ENCODE measurements at places on chromosomes 5 and 9.

DNA sequence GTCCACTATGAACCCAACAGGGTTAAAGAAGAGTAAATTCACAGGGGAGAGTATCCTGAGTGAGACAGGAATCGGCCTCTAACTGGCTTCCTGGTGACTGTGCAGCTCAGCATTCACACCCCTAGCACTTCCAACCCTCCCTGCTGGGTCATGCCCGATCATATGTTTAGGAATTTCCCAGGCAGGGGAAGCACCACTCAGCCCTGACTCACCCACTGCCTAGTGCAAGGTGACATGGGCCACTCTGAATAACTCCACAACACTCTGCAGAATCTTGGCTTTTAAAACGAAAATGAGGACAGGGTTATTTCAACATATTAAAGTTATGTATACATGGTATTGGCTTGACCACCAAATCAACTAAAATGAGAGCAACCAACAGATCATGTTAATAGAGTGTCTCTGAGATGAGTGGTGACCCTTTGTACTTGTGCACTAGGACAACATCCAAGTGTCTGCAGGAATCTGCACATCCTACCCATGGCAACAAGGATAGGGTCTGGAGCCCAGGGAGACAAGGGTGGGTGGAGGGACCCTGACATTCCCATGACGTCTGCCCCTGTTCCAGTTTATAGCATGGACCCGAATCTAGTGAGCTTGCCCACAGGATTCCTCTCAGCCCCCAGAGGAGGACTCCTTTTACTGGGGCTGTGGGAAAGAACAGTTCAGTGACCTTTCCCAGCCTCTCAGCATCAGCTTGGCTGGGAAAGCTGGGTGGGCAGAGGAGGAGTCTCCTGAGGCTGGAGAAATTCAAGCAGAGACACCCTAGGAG is 485.8 kb downstream of the SEMA5A start:
- DNase-seq, result no peak

DNA sequence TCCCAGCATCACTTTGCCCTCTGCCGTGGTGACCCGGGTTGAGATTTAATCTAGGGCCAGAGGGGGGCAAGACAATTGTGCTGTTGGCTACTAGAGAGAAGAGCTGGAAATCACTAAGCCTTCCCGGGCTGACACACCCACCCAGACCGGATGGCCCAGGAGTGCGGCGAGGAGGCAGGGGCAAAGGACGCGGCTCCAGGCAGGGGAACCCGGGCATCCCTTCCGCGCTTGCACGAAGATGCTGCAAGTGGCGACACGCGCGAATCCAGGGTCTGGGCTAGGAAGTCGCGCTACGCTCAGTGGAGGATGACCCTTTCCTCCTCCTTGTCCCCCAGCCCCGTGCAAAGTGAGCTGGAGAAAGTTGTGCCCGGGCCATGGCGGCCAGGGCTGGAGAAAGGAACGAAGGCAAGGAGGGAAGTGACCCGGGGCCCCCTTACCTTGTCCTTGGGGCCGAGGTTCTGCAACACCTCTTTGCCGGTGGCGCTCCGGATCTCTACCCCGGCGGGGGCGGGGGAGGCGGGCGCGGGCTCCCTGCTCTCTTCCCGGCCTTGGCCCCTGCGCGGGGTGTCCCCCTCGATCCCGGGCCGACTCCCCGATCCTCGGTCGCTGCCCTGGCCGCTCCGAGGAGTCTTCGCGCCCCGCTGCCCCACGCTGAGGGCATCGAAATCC is 693 bp downstream of the DPYSL3 start:
- DNase-seq, result peak; percentile 28

- DNase-seq, result no peak
Observed at GRCh38 chr5:32833663-32834062, 122.5 kb downstream of the NPR3 start.

GRCh38 chr9:130110596-130111021 is 56.9 kb downstream of the GPR107 start:
- DNase-seq, result no peak

DNA sequence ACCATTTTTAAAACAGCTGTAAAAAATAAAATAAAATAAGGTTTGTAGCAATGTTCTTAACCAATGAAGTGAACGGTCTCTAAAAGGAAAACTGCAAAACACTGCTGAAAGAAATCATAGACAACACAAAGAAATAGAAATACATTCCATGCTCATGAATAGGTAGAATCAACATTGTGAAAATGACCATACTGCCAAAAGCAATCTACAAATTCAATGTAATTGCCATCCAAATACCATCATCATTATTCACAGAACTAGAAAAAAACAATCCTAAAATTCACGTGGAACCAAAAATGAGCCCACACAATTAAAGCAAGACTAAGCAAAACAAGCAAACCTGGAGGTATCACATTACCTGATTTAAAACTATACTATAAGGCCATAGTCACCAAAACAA is 67.6 kb upstream of the RGMB start:
- DNase-seq, result no peak

DNA sequence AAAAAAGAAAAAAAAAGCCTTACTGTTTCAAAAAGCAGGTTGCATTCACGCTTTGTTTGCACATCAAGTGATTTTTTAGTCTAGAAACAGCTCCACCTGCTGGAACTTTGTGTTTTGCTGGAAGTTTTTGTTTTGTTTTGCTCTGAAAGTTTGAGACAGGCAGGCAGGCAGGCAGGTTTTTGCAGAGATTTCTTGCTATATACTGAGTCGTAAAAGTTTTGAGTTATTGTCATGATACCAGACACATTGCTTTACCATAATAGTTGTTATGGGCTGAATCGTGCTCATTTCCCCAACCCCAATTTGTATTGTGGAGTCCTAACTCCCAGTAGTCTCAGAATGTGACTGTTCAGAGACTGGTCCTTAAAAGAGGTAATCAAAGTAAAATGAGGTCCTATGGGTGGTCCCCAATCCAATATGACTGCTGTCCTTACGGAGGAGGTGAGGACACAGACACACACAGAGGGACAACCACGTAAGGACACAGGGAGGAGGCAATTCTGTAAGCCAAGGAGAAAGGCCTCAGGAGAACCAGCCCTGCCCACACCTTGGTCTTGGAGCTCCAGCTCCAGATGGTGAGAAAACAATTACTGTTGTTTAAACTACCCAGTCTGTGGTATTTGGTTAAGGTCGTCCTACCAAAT is 20.9 kb downstream of the OR2Y1 start:
- DNase-seq, result peak; percentile 36

- DNase-seq, result no peak
Observed at GRCh38 chr5:89493414-89493813, 610.4 kb upstream of the MEF2C start.

- no peak for DNase-seq
Observed at GRCh38 chr9:75130172-75130571, 41.9 kb downstream of the OSTF1 start.

- DNase-seq, result no peak
Observed at GRCh38 chr5:122943050-122943698, 93.4 kb downstream of the PPIC start.

DNA sequence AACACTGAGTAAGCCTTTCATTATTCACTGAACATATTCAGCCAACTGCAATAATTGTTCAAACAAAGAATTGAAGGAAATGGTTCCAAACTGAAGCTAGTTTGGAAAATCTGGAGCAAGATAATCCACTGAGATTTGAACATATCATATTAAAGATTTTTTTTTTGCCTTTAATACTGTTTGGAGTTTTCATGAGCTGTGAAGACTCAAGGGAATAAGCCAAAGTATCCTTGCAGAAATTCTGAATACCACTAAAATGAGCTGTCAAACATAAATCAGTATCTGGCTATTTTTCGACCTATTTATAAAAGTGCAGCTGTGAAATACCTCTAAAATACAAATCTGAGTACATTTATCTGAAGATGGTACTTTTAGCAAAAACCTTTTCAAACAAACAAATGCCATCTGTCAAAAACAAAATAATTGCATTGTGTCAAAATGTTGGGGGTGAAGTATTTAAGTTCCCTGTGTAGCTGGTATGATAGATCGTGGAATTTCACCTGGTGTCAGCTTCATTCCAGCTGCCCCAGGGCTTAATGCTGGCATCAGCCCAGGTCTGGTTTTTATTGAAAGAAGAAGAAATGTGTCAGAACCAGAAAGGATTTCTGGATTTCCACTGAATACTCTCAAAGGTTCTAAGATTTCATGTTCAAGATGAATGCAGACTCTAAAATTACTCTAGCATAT is 149.0 kb upstream of the GRAMD2B start:
- peak; percentile 27 for DNase-seq

- no peak for DNase-seq
Observed at GRCh38 chr5:83549674-83550073, 78.1 kb downstream of the VCAN start.

GRCh38 chr5:81177061-81177460 is 56.1 kb upstream of the CKMT2 start:
- no peak for DNase-seq

DNA sequence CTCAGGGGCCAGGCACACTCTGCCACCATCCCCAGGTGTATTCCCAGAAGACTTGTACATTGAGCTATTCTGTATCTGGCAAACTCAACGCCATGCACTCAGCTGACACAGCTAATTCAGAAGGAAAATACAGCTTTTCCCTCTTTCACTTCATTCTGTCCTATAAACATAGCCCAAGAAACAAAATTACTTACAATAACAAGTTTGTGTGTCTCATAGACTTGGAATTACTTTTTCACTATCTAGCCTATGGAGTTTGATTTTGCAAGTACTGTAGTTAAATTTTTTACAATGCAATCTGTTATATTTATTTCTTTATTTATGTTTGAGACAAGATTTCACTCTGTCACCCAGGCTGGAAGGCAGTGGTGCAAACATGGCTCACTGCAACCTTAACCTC is 125.1 kb upstream of the KLF9 start:
- DNase-seq, result no peak

DNA sequence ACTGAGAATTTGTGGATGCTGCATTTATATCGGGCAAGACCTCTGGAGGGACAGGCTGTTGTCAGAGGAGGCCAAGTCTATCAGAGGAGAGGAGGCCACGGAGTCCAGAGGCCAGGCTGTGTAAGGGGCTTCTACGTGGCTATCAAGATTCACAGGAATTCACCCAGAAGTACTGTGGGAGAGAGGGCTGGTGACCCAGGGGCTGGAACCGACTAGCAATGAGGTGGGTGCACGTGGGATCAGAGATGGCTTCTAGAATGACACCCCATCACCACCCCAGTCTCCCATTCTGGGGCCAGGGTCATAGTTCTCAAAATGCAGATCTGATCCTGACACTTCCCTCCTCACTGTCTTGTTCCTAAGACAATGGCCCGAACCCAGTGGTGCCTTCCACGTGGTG is 61.2 kb upstream of the PHYKPL start:
- no peak for DNase-seq

- DNase-seq, result no peak
Observed at GRCh38 chr5:173457482-173457881, 129.3 kb upstream of the STC2 start.

GRCh38 chr5:175535796-175536195 is 57.4 kb downstream of the SFXN1 start:
- no peak for DNase-seq

GRCh38 chr9:86046930-86047341 is 52.4 kb downstream of the GOLM1 start:
- DNase-seq, result no peak

Measured in NCI-H524 (cell line).